ENCODE measurements at places on chromosomes 11 and 22. TPM values are rescaled to one million over a fixed set of nuclear protein-coding genes. Genes with fewer than 3 reads are reported as not detected.

The CHADL gene
- 0.87 TPM for total RNA-seq

The OR4A16 gene
- total RNA-seq, result not detected

The ST14 gene
- 35.1 TPM for total RNA-seq

The NTM gene
- total RNA-seq, result 0.85 TPM

The CCDC87 gene
- 0.35 TPM for total RNA-seq

The SCGB1D2 gene
- not detected for total RNA-seq

The TYMP gene
- 68.8 TPM for total RNA-seq

The CDKN1C gene
- 25.3 TPM for total RNA-seq

The NPTXR gene
- total RNA-seq, result 0.87 TPM

The LIN7C gene
- 80.7 TPM for total RNA-seq

The SEPTIN3 gene
- total RNA-seq, result 0.05 TPM

The KCTD14 gene
- 10.4 TPM for total RNA-seq

The GDPD4 gene
- not detected for total RNA-seq

The OR8A1 gene
- not detected for total RNA-seq

The CNTN5 gene
- 0.10 TPM for total RNA-seq

The C11orf86 gene
- total RNA-seq, result not detected

The USH1C gene
- total RNA-seq, result 3.2 TPM

The GTSE1 gene
- 3.3 TPM for total RNA-seq

The IGSF22 gene
- total RNA-seq, result 0.35 TPM

The OR51E2 gene
- not detected for total RNA-seq

The WT1 gene
- total RNA-seq, result 0.17 TPM

The MAP6 gene
- 3.2 TPM for total RNA-seq

The MIAT gene
- total RNA-seq, result 0.50 TPM

The TRIM49 gene
- not detected for total RNA-seq

The ALKBH8 gene
- 8.9 TPM for total RNA-seq

The APOC3 gene
- total RNA-seq, result not detected

The HNRNPUL2 gene
- total RNA-seq, result 18.4 TPM

The OR52R1 gene
- total RNA-seq, result not detected

The F2 gene
- 1.1 TPM for total RNA-seq

The MMP8 gene
- not detected for total RNA-seq

The KLHDC7B gene
- total RNA-seq, result 0.15 TPM

The MISFA gene
- not detected for total RNA-seq

The TPBGL gene
- total RNA-seq, result not detected

The C11orf21 gene
- total RNA-seq, result 0.10 TPM

The BAIAP2L2 gene
- total RNA-seq, result 1.9 TPM

The MS4A7 gene
- not detected for total RNA-seq

The ELFN2 gene
- 6.3 TPM for total RNA-seq

The RBMXL2 gene
- total RNA-seq, result not detected

The SYT12 gene
- 10.6 TPM for total RNA-seq

The OR2AT4 gene
- not detected for total RNA-seq

Measured in renal cortical epithelial cell (primary cell).